CD4-positive, alpha-beta T cell treated with Interleukin-21 for 1 hour (primary cell): ENCODE measurements at places on chromosomes 7 and 10.

- DNase-seq, result no peak
Observed at GRCh38 chr7:73436031-73436929, 2.7 kb downstream of the FZD9 start.

- no peak for DNase-seq
Observed at GRCh38 chr7:121545418-121545817, 149.3 kb upstream of the FAM3C start.

- no peak for DNase-seq
Observed at GRCh38 chr10:22854935-22855421, 72.9 kb upstream of the ARMC3 start.

- peak; percentile 77 for DNase-seq
Observed at GRCh38 chr7:2864999-2865670, 21.0 kb upstream of the GNA12 start.

GRCh38 chr10:50540826-50541122 is 83.0 kb downstream of the SGMS1 start:
- no peak for DNase-seq

DNA sequence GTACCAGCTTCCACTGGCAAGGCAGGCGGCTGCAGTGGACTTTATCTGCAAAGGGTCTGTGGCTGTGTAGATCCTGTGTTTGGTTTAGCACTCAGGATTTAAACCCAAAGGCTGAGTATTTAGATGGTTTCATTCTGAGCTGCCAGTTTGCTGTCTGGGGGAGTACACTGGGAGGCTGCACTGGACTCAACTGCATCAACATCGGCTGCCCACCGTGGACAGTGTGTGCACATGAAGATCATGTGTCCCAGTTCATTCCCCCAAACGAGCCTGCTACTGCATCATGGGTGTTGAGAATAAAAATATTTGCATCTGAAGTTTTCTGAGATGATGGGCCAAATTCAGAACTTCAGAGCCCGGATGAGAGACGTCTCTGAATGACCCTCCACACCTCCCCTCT is 328.6 kb upstream of the SHH start:
- no peak for DNase-seq

GRCh38 chr10:72334825-72335393 is 19.8 kb downstream of the DNAJB12 start:
- DNase-seq, result peak; percentile 90

GRCh38 chr7:39433550-39433949 is 132.7 kb upstream of the YAE1 start:
- DNase-seq, result no peak
